Nucleus accumbens (tissue), 56 donors: ENCODE measurements at places on chromosomes 13 and 19.

DNA sequence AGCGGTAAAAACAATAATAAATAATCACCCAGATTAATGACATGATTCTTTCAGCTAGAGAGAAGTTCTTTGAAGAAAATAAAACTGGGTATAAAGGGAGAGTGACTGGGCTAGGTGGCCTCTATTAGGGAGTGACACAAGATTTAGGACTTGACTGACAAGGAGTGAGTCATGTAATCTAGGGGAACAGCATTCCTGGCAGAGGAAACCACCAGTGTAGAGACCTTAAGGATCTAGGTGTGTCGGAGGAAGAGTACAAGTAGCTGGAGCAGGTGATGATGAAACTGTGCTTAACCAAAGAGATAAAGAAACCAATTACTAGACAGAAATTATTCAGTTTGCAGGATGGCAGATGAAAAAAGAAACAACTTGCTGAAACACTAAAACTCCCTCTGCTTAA is 248.0 kb downstream of the RFC3 start:
- no peak for DNase-seq

GRCh38 chr13:75405976-75406703 is 75.8 kb downstream of the TBC1D4 start:
- no peak for DNase-seq

DNA sequence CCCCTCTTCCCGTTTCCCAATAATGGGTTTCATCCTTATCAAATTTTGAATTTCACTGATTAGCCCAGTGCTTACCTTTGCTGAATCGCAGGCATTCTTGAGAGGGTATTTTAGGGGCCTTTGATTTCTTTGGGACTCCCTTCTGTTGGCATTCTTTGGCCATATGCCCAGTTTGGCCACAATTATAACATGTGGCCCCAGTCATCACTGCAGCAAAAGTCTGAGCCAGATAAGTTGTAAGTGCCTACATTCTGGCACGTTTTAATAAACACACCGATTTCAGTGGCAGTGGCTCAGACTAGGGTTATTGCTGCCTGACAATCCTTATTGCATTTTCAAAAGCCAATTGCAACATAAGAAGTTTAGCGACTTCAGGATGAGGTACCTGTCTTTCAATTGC is 41.4 kb downstream of the ZNF726 start:
- no peak for DNase-seq

GRCh38 chr13:84118839-84119409 is 236.7 kb upstream of the SLITRK1 start:
- no peak for DNase-seq

GRCh38 chr13:30848332-30849027 is 57.6 kb upstream of the MEDAG start:
- DNase-seq = no peak

- no peak for DNase-seq
Measured at GRCh38 chr13:38636073-38636472, 50.8 kb upstream of the FREM2 start.

DNA sequence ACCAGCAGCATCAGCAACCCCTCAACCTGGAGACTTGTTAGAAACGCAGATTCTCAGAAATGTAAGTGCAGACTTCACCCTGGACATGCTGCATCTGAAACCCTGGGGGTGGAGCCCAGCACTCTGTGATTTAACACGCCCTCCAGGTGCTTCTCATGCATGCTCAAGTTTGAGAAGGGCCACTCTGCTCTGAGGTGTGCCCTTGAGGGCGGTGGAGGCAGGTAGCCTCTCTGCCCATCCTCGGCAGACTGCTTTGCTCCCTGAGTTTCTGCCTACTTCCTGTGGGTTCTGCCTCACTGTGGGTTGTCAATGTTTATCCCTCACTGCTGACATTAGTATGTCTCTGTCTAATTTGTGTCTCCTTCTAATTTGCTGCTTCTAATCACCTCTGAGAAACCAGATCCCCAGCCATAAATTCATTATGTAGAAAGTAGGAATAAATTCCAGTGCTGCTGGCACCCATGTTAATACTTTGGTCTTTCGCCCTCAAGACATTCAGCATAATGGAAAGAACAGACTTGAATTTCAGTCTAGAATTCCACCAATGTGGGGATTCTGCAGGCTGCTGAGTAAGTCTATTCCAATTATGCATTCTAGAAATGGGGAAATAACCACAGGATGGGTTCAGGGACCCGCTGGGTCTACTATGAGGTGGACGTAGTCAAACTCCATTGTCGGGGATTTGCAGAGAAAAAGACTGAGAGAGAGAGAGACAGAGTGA is 51.3 kb upstream of the CYSLTR2 start:
- no peak for DNase-seq

- no peak for DNase-seq
Measured at GRCh38 chr13:100547791-100548201, 40.8 kb downstream of the GGACT start.

GRCh38 chr19:5107432-5108122 is 138.7 kb downstream of the KDM4B start:
- no peak for DNase-seq

DNA sequence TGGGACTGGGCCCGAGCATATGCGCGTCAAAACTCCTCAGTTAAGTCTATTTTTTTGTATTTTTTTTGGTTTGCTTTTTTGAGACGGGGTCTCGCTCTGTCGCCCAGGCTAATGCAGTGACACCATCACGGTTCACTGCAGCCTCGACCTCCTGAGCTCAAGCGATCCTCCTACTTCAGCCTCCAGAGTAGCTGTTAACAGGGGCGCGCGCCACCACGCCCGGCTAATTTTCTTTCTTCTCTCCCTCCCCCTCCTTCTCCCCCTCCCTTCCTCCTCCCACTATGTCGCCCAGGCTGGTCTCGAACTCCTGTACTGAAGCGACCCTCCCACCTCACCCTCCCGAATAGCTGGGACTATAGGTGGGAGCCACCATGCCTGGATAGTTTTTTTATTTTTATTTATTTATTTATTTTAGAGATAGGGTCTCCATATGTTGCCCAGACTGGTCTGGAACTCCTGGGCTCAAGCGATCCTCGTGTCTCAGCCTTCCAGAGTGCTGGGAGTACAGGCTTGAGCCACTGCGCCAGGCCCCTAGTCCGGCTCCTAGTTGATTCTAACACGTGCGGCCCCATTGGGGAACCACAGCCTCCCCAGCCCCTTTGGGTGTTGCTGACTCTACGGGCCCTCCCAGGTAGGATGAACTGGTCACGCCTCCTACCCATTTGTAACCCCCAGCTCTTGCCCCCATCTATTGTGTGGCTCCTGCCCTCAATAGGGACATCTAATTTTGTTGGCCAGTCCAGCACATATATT is 806 bp upstream of the ZNF837 start:
- no peak for DNase-seq

DNA sequence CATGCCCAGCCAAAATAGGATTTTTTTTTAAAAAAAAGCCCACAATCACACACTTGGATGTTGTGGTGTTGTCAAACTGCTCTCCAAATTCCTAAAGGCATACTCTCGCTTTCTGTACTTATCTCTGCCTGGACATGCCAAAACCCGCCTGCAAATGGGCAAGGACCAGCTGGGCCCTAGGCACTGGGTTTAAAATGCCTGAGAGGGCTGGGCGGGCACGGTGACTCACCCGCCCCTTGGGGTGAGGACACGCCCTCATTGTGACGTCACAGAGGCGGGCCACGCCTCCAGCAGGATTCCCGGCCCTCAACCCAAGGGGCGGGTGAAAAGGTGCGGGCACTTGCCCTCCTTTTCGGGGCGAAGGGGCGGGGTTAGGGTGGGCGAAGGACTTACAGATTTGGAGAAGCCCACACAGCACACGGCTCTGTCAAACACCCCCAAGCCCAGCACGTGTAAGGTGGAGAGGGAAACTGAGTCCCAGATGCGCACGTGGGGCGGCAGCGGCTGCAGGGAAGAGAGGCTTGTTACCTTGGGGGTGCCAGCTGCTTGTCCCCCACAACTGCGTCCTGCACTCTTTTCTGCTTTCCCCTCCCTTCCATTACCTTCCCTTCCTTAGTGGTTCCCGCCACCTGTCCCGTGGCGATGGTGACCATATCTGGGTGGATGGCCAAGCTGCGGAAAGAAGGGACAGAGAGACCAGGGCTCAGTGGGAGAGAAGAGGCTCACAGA is 6.6 kb downstream of the EML2 start:
- peak; percentile 4 for DNase-seq

GRCh38 chr13:80718970-80719369 is 378.0 kb upstream of the SPRY2 start:
- DNase-seq = no peak

GRCh38 chr19:39660661-39661060 is 4.9 kb downstream of the LGALS16 start:
- no peak for DNase-seq

DNA sequence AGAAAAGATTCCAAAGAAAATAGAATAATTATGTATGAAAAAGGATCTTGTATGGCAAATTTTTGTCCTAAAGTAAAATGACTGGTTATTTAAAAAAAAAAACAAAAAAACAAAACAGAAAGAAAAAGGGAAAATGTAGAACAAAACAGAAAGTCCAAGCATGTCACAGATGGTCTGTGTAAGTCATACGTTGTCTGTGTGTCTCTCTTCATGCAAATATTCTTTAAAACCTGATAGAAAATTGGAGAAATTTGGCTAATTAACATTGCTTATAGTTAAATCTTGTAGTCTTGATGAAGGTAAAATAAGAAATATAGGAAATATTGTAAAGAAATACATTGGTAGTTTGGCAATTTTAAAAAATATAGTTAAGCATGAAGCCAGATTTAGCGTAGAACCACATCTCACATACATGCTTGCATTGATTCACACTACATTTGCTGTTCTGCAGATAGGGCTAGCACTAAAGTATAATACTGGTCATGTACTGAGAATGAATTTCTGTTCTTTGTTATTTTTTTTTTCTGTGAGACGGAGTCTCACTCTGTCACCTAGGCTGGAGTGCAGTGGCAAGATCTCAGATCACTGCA is 58.4 kb downstream of the SPRYD7 start:
- DNase-seq = no peak
